ENCODE measurements at places on chromosomes 6 and 20.

DNA sequence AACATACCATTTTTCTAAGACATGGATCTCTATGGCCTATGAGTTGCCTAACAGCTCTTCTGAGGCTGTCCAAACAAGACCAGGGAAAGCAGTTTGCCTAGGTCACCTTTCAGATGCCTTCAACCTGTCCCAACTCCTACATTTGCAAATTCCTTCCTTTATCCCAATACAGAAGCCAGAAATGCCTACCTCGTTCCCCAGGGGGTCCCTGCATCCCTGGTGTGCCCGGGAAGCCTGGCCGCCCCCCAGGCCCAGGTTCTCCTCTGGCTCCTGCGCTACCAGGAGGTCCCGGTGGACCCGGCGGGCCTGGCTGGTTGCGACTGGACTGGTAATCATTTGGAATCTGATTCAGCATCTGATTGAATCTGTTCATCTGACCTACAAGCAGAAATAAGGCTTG is 115.9 kb downstream of the COL12A1 start:
- DNase-seq: no peak

DNA sequence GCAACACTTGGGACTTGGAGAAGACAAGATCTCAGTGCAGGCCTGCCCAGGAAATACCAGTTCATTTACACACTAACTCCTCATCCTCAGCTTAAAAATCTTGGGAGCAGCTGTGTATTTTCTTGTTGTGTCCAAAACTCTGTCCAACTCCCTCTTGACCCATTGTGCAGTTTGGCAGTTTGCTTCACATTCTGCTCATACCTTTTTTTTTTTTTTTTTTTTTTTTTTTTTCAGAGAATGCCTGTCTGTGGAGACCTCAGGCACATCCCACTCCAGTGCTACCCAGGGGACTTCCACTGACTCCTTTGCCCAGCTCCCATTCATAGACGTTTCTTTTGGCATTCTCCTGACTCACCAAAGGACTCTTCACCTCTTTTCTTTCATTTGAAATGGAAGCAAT is 265.8 kb upstream of the TCF21 start:
- peak; percentile 32 for DNase-seq

DNA sequence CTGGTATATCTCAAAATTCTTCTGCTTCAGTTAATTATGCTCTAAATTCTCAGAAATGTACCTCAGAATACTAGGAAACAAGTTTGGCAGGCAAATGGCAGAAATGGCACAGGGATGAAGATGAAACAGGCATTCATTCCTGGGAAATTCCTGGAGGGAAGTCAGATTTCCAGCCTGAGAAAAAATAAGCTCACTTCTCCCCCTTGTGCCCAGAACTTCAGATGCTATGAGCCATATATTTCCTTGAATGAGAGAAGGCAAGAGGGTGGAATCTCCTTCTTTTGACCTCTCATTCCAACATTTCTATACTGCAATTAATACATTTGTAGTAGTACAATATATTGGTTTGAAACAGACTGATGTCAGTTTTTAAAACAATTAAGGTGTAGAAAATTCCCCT is 22.8 kb downstream of the RGS17 start:
- DNase-seq: peak; percentile 52

DNA sequence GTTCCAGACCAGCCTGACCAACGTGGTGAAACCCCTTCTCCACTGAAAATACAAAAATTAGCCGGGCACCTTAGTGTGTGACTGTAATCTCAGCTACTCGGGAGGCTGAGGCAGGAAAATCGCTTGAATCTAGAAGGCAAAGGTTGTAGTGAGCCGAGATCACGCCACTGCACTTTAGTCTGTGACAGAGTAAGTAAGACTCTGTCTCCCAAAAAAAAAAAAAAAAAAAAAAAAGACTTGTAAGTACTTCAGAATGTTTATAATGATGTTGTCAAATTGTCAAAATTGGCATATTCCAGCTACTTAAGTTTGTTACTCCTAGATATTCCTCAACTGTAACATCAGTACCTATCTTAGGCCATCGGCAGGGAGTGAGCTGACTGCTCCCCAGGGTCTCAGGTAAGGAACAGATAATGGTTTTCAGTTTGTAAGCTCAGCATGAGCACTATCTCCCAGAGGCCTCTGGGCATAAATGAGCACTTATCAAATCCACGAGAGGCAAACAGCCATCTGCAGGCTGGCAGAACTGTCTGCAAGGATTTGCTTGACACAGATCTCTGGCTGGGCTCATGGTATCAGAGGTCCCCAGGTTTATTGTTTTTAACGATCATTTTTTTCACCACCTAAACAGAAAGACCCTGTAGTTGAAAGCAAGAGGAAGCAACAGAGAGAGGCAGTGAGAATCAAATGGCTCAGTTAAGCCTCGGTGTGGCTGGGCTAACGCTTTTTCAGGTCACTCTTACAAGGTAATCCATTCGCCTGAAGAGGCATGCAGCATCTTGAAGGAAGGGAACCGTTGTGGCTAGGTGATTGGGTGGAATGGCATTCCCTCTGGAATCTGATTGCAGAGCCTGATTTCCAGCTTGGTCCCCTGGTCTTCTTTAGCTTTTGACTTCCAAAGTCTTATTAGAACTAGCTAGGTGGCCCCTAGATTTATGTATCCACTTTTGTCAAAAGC is 115.9 kb downstream of the LY86 start:
- DNase-seq: no peak

DNA sequence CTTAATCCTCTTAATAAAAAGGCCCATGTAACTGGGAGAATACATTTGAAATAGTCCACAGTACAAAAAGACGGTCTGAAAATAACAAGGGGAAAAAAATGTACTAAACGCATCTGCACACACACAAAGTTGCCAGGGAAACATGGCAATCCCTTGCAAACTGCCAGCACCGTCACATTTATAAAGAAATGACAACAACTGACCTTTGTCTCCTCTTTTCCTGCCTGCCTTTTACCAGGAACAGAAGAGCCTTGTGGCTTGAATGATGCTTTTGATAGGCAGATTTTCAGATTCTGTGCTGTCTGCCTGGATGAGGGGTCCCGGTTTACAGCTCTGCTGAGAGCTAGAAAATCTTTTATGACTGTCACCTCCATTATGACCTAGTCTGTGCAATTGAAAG is 308.6 kb upstream of the ZFP64 start:
- DNase-seq: no peak

DNA sequence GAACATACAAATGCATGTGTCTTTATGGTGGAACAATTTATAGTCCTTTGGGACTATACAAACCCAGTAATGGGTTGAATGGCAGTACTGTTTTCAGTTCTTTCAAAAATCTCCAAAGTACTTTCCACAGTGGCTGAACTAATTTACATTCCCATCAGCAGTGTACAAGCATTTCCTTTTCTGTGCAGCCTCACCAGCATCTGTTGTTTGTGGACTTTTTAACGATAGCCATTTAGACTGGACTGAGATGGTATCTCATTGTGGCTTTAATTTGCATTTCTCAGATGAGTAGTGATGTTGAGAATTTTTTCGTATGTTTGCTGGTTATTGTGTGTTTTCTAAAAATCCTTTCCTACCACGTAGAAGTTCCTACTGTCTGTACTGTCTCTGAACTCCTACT is 327.2 kb upstream of the ZFP64 start:
- DNase-seq: no peak

DNA sequence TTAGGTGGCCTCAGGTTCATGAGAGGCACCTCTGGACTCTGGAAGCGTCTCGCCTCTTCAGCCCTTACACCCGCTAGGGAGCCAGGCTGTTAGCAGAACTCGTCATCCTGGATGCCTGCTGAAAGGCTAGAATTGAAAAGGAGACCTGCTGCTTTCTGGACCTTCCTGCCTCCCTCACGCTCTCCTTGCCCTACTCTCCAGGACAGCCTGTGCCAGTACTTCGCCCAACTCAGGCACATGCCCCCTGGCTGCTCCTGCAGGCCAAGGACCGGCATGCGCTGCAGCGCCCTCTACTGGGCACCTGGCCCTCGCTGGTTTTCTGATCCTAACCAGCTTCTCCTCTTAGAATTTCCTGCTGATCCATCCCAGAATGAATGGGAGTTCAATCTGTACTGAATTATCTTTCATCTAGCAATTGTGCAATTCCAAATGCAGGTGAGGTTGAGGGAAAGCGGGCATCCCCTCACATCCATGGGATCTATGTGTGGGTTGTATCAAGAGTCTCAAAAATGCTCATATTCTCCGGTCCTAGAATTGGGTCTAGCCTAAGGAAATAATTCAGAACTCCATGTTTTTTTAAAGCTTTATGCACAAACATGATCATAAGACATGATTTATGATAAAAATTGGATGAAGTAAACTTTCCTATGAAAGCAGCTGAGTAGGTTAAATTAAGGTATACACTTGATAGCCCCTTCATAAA is 78.0 kb downstream of the PTPN1 start:
- DNase-seq: peak; percentile 61

DNA sequence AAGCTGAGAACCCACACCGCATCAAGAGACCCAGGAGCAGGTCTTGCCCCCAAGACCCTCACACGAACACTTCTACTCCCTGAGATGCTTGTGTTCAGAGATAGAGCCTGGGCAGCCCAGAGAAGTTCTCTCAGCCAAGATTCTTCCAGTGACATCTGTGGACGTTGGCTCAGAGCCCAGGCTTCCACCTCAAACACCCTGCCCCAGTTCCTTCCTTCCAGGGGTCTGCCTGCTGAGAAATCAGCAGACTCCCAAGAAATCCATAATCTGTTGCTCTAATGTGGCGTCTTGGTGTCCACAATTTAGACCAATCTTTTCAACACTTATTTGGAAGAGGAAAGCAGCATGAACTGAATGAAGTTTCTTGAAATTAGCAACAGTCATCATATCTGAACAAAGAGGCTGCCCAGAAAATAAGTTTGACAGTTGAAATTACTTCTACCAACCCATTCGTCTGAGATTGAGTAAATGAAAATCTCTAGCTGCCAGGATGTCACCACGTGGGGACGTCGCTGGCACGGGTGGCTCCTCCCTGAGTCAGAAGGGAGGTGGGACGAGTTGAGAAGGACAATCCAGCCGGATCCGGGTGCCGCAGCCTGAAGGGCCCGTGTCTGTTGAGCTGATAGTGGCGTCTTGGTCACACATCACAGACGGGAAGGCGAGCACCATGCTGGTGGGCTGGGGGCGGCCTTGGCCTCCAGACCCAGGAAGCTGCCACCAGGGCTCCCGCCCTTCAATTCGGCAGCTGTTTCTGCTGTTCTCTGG is 400.9 kb downstream of the TAF4 start:
- DNase-seq: no peak

- no peak for DNase-seq
These were observed 80.8 kb downstream of the SLC22A23 start for GRCh38 chr6:3376064-3376463.

DNA sequence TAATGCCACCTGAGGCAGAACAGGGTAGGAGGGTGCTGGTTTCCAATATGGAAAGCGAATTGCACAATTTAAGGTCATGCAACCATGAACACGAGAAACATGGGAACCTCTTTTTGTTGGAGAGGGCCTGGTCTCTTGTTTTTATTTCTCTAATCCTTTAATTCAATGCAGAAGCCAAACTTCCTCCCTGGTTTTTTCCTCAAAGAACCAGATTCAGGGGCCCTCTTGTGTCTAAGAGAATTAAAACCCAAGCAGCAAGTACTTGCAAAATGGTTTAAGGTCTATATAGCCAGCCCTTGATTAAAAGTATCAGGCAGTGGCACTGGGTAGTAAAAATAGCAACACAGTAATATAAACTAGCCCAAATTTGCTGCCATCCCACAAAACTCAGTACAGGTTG is 19.5 kb downstream of the GSTA4 start:
- no peak for DNase-seq

GRCh38 chr20:3312940-3313682 is 74.1 kb upstream of the SLC4A11 start:
- no peak for DNase-seq

DNA sequence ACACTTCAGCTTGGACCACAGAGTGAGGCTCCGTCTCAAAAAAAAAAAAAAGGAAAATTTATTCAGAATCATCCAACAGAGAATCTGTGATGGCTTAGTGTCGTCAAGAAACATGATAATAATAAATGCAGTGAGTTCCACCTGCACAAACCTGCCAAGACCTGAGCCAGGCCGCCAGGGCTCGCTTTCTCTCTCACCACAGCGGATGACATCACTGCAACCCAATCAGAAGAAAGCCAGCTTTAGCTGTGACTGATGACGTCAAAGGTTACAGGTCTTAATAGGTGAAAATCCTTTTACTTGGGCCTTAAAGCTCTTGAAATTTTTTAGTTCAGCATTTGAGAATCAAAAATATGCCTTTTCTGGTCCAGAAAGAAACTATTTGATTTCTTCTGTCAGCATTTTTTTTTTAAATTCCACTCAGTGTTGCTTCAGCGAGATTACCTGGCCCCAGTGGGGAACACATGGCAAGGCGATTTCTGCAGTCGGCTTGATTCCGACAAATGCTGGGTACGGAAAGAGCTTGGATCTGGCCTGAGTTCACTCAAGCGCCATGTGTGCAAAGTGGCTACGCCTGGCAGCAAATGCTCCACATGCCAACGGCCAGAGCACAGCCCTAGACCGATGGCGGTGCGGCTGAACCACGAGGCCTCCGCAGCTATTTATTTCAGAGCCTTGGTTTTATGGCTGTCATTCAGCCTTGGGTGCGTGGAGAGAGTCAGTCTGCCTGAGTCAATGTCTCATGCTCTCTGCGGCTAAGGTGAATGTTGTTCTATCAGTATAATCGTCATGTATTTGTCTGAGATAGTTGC is 105.7 kb upstream of the QKI start:
- no peak for DNase-seq

DNA sequence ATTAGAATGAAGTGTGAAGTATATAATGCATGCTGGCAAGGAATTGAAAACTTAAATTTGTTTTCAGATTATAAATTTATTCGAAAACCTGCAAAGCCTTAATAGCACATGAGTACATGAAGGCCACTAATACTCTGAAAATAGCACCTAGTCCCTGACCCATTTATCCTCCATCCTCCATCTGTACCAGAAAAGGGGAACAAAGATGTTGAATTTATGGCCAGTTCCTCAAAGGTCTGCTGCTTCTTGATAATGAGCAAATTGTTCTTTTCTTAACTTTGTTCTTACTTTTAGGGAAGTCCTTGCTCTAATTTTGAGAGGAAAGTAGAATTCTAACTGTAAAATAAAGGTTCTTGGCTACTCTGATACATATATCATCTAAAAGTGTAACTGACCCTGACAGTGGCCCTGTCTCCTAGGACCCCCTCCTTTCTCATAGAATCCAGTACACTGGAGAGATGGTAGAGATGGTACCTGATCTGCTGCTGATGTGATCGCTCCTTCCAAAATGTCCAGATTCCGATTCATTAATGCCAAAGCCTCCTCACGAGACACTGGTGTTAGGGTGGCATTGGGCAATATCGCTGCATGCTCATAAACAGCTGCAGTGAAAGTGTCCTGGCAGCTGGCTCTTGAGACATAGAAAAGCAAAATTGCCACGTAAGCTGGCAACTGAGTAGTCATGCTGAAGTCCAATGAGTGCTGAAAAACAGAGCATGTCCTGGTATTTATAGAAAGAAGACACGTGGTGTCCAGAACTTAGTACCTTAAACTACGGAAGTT is at the start of gene VNN1:
Gene VNN1, minus strand, starts transcription at position 704 of the 783 bp plus-strand sequence. Its CDS starts 20 bp downstream, at position 684.
- DNase-seq: no peak

DNA sequence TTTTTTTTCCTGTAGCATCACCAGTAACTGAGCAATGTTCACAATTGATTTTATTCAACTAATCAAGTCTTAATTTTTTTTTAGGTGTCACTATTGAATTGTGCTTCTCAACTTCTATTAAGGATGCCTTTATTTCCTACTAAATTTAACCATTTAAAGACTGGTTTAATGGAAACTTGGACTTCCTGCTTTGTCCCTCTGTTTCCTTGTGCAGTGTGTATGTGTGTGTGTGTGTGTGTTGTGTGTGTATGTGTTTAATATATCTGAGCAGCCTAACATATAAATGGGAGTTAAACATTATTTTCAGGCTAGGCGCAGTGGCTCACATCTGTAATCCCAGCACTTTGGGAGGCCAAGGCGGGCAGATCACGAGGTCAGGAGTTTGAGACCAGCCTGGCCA is 1.8 kb downstream of the SERPINB6 start:
- no peak for DNase-seq
